ENCODE measurements at places on chromosomes 4 and X.

- DNase-seq = no peak
These were observed 179.9 kb downstream of the GABRG1 start for GRCh38 chr4:45944000-45944399.

GRCh38 chrX:139875841-139876240 lies 57.0 kb downstream of the ATP11C start:
- DNase-seq = no peak

DNA sequence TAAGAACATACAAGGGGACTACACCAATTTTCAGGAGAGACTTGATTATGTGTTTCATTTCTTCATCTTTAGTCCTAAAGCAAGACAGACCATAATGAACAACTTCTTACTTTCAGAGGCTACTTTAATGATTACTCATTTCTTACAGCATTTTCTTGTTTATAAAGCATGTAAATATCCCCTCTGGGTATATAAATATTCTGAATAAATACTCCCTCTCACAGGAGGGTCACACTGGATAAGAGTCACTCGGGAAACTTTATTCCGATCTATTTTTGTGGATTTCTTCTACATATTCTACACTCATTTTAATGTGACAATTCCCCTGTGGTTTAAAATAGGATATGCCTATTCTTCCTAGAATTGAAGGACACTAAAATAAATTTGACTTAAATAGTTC lies 228.9 kb upstream of the RPS6KA3 start:
- DNase-seq = no peak

DNA sequence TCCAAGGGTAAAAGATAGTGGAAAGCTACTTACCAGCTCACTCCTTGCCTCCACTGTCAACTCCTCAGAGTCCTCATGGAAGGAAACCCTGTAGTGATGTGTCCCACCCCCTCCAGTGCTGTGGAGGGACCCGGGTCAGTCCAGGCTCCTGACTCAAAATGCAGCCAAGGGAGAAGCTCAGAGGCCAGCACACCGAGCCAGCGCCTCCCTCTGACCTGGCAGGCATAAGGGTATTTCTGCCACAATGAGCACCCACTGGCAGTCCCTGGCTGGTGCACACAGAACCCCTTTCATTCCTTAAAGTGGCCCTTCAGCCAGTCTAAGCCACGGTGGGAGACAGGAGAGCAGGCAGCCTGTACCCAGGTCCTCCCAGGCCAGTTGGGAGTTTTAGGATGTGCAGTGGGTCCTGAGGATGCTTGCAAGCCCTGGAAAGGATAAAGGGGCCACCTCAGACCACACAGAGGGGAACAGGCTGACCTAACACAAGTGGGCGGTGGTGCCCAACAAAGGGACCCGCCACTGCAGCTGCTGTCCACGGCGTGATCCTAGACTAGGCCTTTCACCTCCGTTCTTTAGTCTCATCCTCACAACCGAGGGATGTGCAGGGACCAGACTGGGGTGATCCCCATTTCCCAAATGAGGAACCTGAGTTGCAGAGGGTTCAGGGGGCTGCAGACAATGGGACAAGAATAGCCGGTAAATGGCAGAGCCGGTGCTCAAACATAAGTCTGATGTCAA lies 5.7 kb downstream of the JAKMIP1 start:
- DNase-seq = no peak

DNA sequence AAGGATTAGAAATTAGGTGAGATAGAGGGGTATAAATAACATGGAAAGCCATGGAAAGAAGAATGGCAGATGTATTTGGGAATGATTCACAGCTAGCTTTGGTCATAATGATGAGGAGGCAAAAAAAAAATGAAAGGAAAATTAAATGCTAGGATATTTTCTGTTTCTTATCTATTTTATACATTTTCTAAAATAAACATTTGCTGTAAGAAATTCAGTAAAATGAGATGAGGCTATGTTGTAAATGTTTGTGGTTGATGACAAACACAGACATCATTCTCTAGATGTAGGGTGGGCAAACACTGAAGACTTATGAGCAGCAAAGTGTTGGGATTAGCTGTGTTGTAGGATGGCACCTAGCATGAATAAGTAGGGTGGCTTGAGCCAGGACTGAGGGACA lies 407.1 kb downstream of the IL15 start:
- DNase-seq = no peak

- DNase-seq = no peak
These were observed 167.7 kb downstream of the MGST2 start for GRCh38 chr4:139833151-139833910.

DNA sequence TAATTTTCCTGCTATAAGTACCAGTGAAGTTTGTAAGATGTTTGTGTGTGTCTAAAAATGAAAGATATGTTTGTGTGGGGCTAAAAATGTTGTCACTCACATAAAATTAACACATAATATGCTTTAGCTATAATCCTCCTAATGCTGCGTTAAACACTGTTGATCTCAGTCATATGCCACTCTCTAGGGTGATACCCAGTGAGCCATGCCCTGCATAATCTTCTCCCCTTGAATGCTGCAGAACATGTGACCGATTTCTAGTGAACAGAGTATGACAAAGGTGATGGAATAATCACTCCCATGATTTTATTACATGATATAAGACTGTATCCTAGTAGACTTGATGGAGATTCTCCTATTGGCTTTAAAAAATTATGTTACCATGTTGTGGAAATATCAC lies 119.1 kb upstream of the EPHA5 start:
- no peak for DNase-seq

DNA sequence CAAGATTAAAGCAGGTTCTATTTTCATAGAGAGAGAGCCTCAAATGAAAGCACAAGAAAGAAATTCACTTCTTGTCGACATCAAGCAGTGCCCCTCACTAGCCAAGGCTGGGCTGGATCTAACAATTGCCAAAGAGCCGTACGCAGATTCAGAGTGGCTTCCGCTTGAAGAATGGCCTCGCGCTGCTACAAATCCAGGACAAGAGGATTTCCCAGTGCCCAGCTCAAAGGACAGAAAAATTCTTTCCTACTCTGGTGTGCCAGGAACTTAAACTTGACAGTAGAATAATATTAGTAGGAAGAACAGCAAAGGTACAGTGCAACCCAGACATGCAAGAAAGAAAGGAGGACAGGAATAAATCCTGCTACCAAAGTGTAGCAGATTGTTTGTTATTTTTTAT lies 56.5 kb upstream of the PPARGC1A start:
- DNase-seq = no peak

DNA sequence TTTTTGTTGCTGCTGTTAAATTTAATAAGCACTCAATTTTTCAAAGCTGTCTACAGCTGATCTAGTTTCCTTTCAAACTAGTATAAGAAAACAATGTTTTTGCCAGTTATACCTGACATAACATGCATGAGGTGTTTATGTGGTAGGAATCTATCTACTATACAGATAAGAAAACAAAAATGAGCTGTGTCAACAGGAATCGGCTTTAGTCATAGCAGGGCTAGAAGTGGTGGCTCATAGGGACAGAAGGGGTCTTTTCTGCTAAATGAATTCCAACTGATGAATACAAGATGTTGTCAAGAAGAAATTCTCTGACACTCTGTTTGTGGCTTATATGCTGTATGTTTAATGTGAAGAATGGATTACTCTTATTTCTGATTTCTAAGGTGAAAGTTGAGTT lies 55.7 kb upstream of the CLNK start:
- no peak for DNase-seq

- no peak for DNase-seq
These were observed 115.7 kb downstream of the SLIT2 start for GRCh38 chr4:20367446-20367845.

DNA sequence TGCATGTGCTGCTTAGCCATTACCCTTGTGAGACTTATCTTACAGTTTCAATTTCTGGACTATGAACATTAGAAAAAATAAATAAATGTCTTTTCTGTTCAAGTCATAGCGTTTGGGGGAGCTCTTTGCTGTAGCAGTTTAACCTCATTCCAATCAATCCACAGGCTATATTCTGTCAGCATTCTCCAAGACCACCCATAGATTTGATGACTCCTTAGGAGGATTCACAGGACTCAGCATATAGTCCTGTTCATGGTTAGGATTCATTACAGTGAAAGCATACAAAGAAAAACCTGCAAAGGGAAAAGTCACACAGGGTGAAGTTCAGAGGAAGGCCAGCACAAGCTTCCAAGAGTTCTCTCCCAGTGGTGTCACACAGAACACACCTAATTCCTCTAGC lies 180.5 kb downstream of the ADAMTS3 start:
- DNase-seq = no peak

DNA sequence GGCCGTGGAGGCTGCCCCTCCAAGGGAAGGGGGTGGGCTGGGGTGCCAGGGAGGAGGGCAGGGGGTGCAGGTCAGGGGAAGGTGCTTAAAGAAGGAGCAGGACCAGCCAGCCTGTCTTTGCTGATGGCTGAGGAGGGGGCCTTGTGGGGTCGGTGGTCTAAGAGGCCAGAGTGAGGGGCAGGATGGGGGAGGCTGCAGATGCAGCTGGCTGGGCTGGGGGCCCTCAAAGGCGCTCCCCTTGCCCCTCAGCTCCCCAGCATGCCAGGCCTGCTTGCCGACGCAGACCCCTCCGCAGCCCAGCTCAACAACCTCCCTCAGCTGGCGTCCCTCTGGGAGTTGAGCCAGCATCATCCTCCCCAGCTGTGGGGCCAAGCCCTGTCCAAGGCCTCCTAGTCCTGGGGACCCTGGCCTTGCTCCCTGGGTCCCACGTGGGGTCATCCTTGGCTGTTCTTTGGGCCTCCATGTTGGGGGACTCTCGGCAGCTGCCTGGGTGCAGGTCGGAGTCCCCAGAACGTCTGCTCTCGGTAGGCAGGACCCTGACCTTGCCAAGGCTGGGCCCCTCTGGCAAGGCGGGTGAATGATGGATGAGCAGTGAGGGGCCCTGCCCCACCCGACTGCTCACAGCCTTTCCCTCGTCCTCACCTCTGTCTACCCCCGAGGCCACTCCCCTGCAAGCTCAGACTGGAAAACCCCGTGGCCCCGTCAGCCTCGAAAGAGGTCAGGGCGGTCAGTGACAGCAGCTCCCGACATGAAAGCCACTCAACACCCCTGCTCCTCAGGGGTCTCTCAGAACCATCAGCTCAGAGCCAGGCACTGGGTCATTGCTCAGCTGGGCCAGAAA lies 119.4 kb downstream of the FAM53A start:
- DNase-seq = no peak

GRCh38 chr4:93320356-93320755 lies 508.2 kb upstream of the ATOH1 start:
- no peak for DNase-seq

DNA sequence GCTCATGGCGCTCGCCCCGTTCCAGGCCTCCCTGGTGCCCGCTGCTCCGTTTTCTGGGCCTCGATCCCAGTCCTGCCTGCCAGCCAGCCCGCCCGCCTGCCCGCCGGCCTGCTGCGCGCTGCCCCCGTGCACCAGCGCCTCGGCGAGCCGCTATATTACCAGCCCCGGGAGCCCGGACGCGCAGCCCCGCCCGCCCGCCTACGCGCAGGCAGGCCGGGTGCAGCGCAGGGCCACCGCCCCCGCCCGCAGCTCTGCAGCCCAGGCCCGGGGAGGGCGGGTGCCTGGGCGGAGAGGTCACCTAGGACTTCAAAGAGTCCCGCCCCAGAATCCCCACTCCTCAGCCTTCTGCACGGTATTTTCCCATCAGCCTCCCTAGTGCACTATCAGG lies at the start of gene MAOB:
Gene MAOB, minus strand, starts transcription at position 157 of the 388 bp plus-strand sequence. Its CDS starts 151 bp downstream, at position 6.
- peak; percentile 1 for DNase-seq

- DNase-seq = no peak
These were observed 1.5 kb downstream of the MRFAP1 start for GRCh38 chr4:6641971-6642320.

DNA sequence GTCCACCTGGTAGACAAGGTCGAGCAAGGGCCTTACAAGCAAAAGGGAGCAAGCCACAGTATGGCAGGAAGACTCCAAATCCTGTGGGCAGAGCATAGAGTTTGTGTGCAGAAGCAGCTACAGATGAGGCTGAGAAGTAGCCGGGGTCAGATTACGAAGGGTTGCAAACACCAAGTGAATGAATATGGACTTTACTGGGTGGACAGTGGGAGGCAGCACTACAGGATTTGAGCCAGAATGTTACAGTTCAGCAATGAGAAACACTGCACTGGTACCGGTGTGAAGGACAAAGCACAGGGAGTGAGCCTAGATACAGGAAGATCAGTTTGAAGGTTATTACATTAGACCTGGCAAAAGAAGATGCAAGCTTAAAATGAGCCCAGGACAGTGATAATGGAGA lies 46.1 kb upstream of the HOPX start:
- DNase-seq = no peak

DNA sequence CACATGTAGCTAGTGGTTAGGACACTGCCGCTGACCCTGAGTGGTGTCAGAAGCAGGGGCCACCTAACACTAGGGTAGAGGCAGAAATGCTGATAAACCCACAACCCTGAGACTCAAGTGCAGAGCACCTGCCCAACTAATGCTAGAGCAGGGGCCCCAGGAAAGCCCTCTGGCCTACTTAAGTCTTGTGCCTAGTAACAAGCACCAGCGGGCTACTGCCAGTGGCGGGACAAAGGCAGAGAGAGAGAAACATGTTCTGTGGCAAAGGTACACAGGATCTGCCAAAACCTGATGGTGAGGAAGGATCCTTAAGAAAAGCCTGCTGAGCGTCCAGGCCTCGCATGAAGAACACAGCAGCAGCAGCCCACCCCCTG lies 172.4 kb downstream of the PRDM5 start:
- DNase-seq = no peak

GRCh38 chr4:108360754-108361445 lies 192.2 kb upstream of the LEF1 start:
- no peak for DNase-seq

DNA sequence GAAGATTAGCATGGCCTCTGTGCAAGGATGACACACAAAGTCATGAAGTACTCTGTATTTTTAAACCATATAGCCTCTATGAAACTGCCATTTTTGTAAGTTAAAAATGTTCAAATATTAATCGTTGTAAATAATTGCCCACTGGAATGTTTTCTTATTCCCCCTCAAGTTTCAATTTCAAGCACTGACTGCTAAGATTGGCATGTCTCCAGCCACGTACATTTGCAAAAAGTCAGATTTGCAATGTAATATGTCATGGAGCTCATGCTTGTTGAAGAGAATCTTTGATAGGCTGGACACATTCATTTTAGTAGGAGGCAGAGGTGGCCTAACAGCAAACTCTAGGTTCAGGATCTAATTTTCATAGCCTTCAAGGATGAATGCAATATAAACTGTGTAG lies 124.7 kb downstream of the CBR4 start:
- no peak for DNase-seq

GRCh38 chrX:110012818-110013485 lies 10.0 kb downstream of the TMEM164 start:
- no peak for DNase-seq

GRCh38 chr4:110484767-110485166 lies 8.8 kb downstream of the ENPEP start:
- DNase-seq = no peak

- no peak for DNase-seq
These were observed 52.4 kb downstream of the USP46 start for GRCh38 chr4:52606726-52607125.

GRCh38 chr4:165450871-165451270 lies 72.1 kb downstream of the CPE start:
- no peak for DNase-seq

GRCh38 chr4:7233006-7233580 lies 40.8 kb downstream of the SORCS2 start:
- DNase-seq = no peak

DNA sequence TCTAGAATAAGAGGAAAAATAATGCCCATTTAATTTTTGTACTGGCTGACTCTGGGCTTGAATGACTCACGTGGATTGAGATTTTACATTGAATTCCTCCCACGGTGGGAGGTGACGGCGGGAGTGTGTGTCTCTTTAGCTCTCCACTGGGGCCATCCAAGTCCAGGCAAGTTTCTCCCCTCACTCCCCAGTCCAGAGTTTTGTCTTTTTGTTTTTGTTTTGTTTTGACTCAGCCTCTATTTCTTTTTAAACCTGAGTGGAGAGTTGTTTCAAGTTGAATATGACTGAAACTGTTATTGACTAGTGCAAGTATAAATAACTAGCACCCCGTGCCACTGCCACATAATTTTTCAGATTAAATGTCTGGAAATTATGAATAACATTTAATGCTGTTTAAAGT lies 13.6 kb downstream of the CHST7 start:
- DNase-seq = no peak

All from activated CD4-positive, alpha-beta T cell treated with anti-CD3 and anti-CD28 coated beads for 4 hours (primary cell).